ENCODE measurements at places on chromosomes 5 and 9.

- DNase-seq: no peak
These were observed 1.9 kb downstream of the CDH18 start for GRCh38 chr5:19986031-19986619.

DNA sequence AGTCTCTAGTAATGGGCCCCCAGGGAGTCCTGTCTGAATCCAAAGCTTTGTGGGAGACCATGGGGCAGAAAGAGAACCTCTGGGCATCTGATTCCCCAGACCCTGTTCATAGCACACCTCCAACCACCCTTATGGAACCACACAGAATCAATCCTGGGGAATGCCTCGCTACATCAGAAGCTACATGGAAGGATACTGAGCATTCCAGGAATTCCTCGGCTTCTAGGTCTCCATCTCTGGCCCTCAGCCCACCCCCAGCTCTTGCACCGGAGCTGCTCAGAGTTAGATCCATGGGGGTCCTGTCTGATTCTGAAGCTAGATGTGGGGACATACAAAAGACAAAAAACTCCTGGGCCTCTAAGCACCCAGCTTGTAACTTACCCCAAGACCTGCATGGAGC, 28.4 kb downstream of the VCP start:
- DNase-seq: no peak

GRCh38 chr9:79962150-79962549, 390.4 kb downstream of the TLE4 start:
- no peak for DNase-seq

DNA sequence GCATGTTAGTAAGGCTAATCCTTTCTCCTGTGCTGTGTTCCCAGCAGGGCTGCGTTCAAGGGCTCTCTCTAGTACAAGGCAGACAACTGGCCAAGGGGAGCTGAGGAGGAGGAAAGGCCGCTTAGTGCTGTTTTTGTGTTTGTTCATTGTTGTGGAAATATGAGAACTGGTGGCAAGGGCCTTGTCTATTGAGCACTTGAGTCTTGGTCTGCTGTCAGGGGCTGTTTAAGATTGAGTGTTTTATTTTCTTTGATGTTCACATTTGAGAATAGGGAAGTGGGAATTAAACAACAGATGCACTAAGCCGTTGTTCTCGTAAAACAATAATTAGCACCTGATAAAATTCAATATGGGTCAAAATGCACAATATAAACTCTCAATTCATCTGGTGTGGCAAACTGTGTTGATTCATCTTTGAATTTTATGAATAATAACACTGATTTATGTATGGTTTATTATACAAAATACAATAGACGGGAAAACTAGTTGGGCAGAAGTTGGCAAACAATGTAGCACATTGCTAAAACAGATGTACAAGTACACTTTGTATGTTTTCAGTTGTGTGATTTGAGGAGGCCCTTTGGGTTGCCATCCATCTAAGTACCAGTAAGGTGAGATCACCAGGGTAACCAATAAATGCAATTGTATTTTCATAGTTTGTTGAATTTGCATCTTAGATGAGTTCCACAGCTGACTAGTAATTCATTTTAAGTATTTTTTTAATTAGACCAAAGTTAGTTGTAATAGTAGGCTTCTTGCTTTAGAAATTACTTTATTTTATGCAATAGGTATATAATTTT, 97.6 kb upstream of the GRHPR start:
- no peak for DNase-seq

GRCh38 chr9:132324425-132324824, 30.4 kb downstream of the SETX start:
- no peak for DNase-seq

DNA sequence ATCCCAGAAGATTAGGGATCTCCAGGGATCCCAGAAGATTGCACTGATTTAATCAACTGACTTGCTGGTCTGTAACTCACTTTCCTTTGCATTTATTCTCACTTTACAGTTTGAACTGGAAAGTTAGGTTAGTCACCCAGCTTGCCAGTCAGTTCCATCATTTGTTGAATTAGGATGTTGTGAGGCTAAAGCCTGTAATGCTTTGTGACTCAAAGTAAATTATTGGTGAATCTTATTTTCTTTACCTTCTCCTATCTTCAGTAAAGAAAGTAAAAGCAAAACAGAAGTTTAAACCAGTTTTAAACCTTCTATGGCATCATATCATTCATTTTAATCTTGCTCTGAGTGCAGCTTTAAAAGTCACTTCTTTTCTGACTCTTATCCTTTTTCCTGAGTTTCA, 85.8 kb downstream of the SLC44A1 start:
- no peak for DNase-seq

GRCh38 chr5:167888393-167888792, 403.1 kb upstream of the WWC1 start:
- DNase-seq: no peak
